ENCODE measurements at places on chromosomes 1 and 21. TPM values are rescaled to one million over a fixed set of nuclear protein-coding genes. Genes with fewer than 3 reads are reported as not detected.

TMCO2 gene
- not detected for total RNA-seq

OR2AK2 gene
- not detected for total RNA-seq

LCK gene
- total RNA-seq = 221 TPM

CFHR4 gene
- total RNA-seq = not detected

DMBX1 gene
- total RNA-seq = not detected

OR2T11 gene
- total RNA-seq = not detected

RPTN gene
- not detected for total RNA-seq

POGK gene
- total RNA-seq = 49.7 TPM

GRCh38 chr1:172897738-172898137 is 153.0 kb downstream of the TNFSF18 start:
- no peak for DNase-seq
- H3K4me1 ChIP-seq = peaks cover 43% of the 10 kb centered on the region
- H3K36me3 ChIP-seq = no peaks in the 10 kb centered on the region
- H3K27me3 ChIP-seq = peaks cover 41% of the 10 kb centered on the region
- H3K4me3 ChIP-seq = no peak overlapping the region

- no peaks in the 10 kb centered on the region for H3K36me3 ChIP-seq
- no peaks in the 10 kb centered on the region for H3K27me3 ChIP-seq
- no peaks in the 10 kb centered on the region for H3K4me1 ChIP-seq
- no peak overlapping the region for H3K27ac ChIP-seq
- no peak overlapping the region for H3K4me3 ChIP-seq
Measured at GRCh38 chr1:164855716-164856329, 296.8 kb downstream of the PBX1 start.

DNA sequence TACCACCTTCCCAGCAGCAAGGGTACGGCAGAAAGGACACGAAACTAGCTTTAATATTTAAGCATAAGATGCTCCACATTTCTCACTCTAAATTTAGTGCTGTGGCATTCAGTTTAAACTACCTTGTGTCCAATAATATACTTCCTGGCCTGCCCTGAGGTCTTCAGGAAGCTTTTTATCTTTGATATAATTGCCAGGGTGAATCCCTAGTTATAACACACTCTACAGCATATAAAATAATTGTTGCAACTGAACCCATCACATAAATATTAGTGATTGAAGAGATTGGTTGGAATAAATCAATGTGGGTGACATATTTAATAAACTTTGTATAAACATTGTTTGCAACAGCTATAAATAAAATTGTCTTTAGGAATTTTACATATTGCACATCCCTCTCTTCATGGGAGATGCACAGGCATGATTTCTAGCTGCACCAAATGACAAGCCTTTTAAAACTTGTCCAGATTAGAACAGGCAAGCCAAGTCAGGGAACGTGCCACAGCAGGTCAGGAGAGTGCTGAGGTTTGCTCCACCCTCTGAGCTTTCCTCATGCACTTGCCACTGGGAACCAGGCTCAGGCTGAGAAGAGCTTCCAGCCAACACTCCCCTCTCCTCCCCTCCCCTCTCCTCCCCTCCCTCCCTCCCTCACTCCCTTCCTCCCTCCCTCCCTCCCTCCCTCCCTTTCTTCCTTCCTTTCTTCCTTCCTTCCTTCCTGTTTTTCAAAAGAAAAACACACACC is 623.2 kb upstream of the PKN2 start:
- no peak overlapping the region for H3K27ac ChIP-seq
- no peaks in the 10 kb centered on the region for H3K27me3 ChIP-seq
- H3K36me3 ChIP-seq = no peaks in the 10 kb centered on the region
- no peak for DNase-seq
- H3K4me1 ChIP-seq = no peaks in the 10 kb centered on the region

GRCh38 chr1:119101563-119101962 is 38.9 kb downstream of the WARS2 start:
- no peaks in the 10 kb centered on the region for H3K36me3 ChIP-seq
- H3K4me3 ChIP-seq = no peak overlapping the region
- no peaks in the 10 kb centered on the region for H3K27me3 ChIP-seq
- H3K27ac ChIP-seq = no peak overlapping the region
- no peak for DNase-seq

GRCh38 chr1:19461220-19461554 is 24.2 kb downstream of the CAPZB start:
- no peaks in the 10 kb centered on the region for H3K27me3 ChIP-seq
- peaks cover 50% of the 10 kb centered on the region for H3K36me3 ChIP-seq
- peaks cover 77% of the 10 kb centered on the region for H3K4me1 ChIP-seq
- DNase-seq = no peak
- H3K27ac ChIP-seq = no peak overlapping the region

DNA sequence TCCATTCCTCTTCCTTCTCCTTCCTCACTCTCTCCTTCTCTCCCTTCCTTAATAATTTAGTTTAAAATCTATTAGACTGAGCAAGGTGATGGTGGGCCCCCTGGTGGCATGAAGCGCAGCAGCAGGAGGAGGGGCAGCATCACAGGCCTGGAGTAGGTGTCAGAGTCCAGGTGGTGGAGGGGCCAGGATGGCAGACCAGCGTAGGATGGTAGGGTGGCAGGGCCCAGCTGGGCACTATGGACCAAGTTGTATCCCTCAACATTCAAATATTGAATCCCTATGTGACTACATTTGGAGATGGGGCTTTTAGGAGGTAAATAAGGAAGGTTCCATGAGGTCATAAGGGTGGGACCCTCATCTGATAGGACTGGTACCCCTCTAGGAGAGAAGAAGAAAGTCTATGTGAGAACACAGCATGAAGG is 61.0 kb downstream of the WDR4 start:
- peaks cover 2% of the 10 kb centered on the region for H3K27me3 ChIP-seq
- peak; percentile 36 for DNase-seq
- no peak overlapping the region for H3K4me3 ChIP-seq
- peaks cover 2% of the 10 kb centered on the region for H3K36me3 ChIP-seq

DNA sequence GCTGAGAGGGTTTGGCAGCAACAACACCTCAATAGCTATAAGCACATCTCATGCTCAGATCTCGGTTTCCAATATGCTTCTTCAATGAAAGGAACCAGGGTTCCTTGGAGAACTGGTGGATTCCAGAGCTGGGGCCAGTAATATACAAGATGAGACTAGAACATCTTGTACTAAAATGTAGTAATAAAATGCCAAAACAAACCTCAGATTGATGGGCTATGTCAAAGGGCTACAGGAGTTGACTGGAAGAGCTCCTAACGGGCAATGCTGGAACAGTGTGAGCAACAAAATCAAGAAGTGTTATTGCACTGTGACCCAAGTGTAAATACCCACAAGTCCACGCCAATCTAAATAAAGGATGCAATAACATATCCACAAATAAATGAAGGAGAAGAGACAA is 26.1 kb upstream of the SLC19A1 start:
- H3K27ac ChIP-seq = no peak overlapping the region
- H3K36me3 ChIP-seq = no peaks in the 10 kb centered on the region
- H3K27me3 ChIP-seq = peaks cover 23% of the 10 kb centered on the region
- H3K4me1 ChIP-seq = no peaks in the 10 kb centered on the region
- no peak overlapping the region for H3K4me3 ChIP-seq
- no peak for DNase-seq

GRCh38 chr1:51956528-51957509 is 33.7 kb downstream of the RAB3B start:
- peaks cover 3% of the 10 kb centered on the region for H3K4me1 ChIP-seq
- DNase-seq = no peak
- H3K36me3 ChIP-seq = no peaks in the 10 kb centered on the region
- H3K27ac ChIP-seq = no peak overlapping the region
- H3K4me3 ChIP-seq = no peak overlapping the region

GRCh38 chr1:158147401-158147800 is 33.3 kb upstream of the CD1D start:
- no peak overlapping the region for H3K4me3 ChIP-seq
- no peak overlapping the region for H3K27ac ChIP-seq
- peaks cover 22% of the 10 kb centered on the region for H3K4me1 ChIP-seq
- no peaks in the 10 kb centered on the region for H3K27me3 ChIP-seq
